ENCODE measurements at places on chromosomes 12 and 14. TPM values are rescaled to one million over a fixed set of nuclear protein-coding genes. Genes with fewer than 3 reads are reported as not detected.

- no peak for DNase-seq
Measured at GRCh38 chr12:39401459-39401858, 41.5 kb downstream of the KIF21A start.

- no peak for DNase-seq
Measured at GRCh38 chr14:32072676-32073075, 4.4 kb upstream of the ARHGAP5 start.

DNA sequence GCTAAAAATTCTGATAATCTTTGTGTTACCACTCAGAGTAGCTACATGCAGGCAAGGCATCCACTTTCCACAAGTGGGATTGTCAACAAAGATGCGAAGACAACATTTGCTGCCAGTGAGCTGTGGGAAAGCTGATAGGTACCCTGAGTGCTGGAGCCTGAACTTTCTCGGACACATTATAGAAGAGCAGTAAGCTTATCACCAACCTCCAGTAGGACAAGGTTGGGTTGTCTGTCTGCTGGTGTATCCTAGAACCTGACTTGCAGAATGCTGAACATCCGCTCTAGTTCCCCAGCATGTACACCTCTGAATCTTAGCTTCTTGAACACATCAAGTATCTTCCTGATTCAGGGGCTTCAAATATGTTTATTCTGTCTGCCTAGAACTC lies 103.8 kb upstream of the PPM1H start:
- DNase-seq: no peak

GRCh38 chr12:11839091-11839641 lies 189.7 kb downstream of the ETV6 start:
- no peak for DNase-seq

- DNase-seq: no peak
Measured at GRCh38 chr12:77940567-77940966, 109.9 kb downstream of the NAV3 start.

Gene KRT3
- not detected for polyA plus RNA-seq

Gene TEX52
- polyA plus RNA-seq: 3.6 TPM

Gene PLEKHG7
- 0.18 TPM for polyA plus RNA-seq

Gene CD27
- 1.2 TPM for polyA plus RNA-seq

Data from right lung (tissue), 10 donors.